A549 treated with CpdA at 1 μM for 4 hours (cell line): ENCODE measurements at places on chromosomes 1 and 21. TPM values are rescaled to one million over a fixed set of nuclear protein-coding genes. Genes with fewer than 3 reads are reported as not detected.

MIXL1 gene
- 0.06 to 0.24 TPM in 2 of 5 replicates, not detected in the others for total RNA-seq

CHIT1 gene
- total RNA-seq, result not detected in 5 replicates

CD1E gene
- not detected in 5 replicates for total RNA-seq

OVAAL gene
- 0.05 to 0.19 TPM in 2 of 5 replicates, not detected in the others for total RNA-seq

AKR7A2 gene
- 35.2 to 53.9 TPM (median 49.8 TPM) in 5 replicates for total RNA-seq

RIPK4 gene
- 11.2 to 14.7 TPM (median 12.2 TPM) in 5 replicates for total RNA-seq

OLFM3 gene
- total RNA-seq, result not detected in 5 replicates

VHLL gene
- total RNA-seq, result not detected in 5 replicates

SELP gene
- not detected in 5 replicates for total RNA-seq

APOBEC4 gene
- total RNA-seq, result not detected in 5 replicates

TSPAN2 gene
- total RNA-seq, result 0.63 to 1.3 TPM (median 1.2 TPM) in 5 replicates

CD48 gene
- not detected in 5 replicates for total RNA-seq

HTR6 gene
- total RNA-seq, result 0.10 to 0.15 TPM (median 0.14 TPM) in 3 of 5 replicates, not detected in the others

ESPN gene
- 0.21 to 1.6 TPM (median 0.46 TPM) in 4 of 5 replicates, not detected in the other for total RNA-seq

CFHR3 gene
- 0.09 to 0.23 TPM (median 0.13 TPM) in 4 of 5 replicates, not detected in the other for total RNA-seq

SPRR2F gene
- not detected in 5 replicates for total RNA-seq

KPNA6 gene
- 14.9 to 19.7 TPM (median 16.5 TPM) in 5 replicates for total RNA-seq

IGSF9 gene
- 0.22 to 0.39 TPM (median 0.27 TPM) in 5 replicates for total RNA-seq

CYP4Z1 gene
- total RNA-seq, result not detected in 5 replicates

FCAMR gene
- not detected in 5 replicates for total RNA-seq

FAM151A gene
- total RNA-seq, result not detected in 5 replicates

TMEM9 gene
- total RNA-seq, result 79.3 to 91.4 TPM (median 84.9 TPM) in 5 replicates

S100A7 gene
- not detected in 5 replicates for total RNA-seq

NGF gene
- 2.3 to 4.9 TPM (median 4.0 TPM) in 5 replicates for total RNA-seq

OR6N1 gene
- not detected in 5 replicates for total RNA-seq

PADI1 gene
- total RNA-seq, result 1.3 to 2.3 TPM (median 1.8 TPM) in 5 replicates

OR2T33 gene
- not detected in 5 replicates for total RNA-seq

APP gene
- total RNA-seq, result 265 to 316 TPM (median 303 TPM) in 5 replicates

AQP10 gene
- total RNA-seq, result not detected in 5 replicates

PALMD gene
- 0.38 to 0.71 TPM (median 0.49 TPM) in 5 replicates for total RNA-seq

PTAFR gene
- total RNA-seq, result 0.25 to 0.57 TPM (median 0.33 TPM) in 5 replicates

KRTAP21-2 gene
- total RNA-seq, result not detected in 5 replicates

FCGR2B gene
- total RNA-seq, result not detected in 5 replicates

FRRS1 gene
- total RNA-seq, result 1.6 to 2.5 TPM (median 2.0 TPM) in 5 replicates

SPRR2B gene
- not detected in 5 replicates for total RNA-seq

C1QTNF12 gene
- 0.69 to 1.9 TPM (median 1.4 TPM) in 5 replicates for total RNA-seq

TNNI3K gene
- total RNA-seq, result not detected in 5 replicates

PSMG1 gene
- 79.3 to 94.3 TPM (median 90.0 TPM) in 5 replicates for total RNA-seq

ZNF678 gene
- total RNA-seq, result 1.1 to 2.2 TPM (median 1.7 TPM) in 5 replicates

C1QA gene
- not detected in 5 replicates for total RNA-seq

LMNA gene
- total RNA-seq, result 631 to 722 TPM (median 685 TPM) in 5 replicates

FAM177B gene
- total RNA-seq, result not detected in 5 replicates
